ENCODE measurements at places on chromosomes 12 and 14. TPM values are rescaled to one million over a fixed set of nuclear protein-coding genes. Genes with fewer than 3 reads are reported as not detected.

ANKS1B gene
- 0.73 TPM for total RNA-seq

IGF1 gene
- total RNA-seq = 0.30 TPM

TAS2R31 gene
- 0.16 TPM for total RNA-seq

ERH gene
- 340 TPM for total RNA-seq

FOXA1 gene
- total RNA-seq = 10.6 TPM

ZNF385A gene
- total RNA-seq = 17.2 TPM

All from A549 treated with RU486 at 1 μM for 4 hours (cell line).